ENCODE measurements at places on chromosomes 11 and 22.

GRCh38 chr11:107731941-107732688 is 20.3 kb upstream of the SLN start:
- no peak for DNase-seq

- DNase-seq: no peak
Measured at GRCh38 chr22:45640941-45641621, 30.6 kb upstream of the ATXN10 start.

DNA sequence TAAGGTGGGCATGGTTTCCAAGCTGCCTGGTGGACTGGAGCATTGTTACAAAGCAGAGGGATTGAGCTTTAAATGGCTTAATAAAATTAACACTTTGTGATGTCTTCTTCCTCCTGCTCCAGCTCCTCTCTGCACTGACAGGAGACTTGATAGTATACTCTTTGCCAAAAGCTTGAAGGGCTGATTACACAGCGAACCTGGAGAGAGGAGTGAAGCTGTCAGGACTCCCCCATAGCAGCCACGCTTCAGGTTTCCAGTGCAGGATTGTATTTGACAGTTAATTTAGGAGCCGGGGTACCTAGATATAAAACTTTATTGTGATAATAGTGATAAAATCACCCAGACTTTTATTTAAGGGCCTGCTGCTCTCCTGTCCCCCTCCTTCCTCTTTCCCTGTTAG is 50.0 kb downstream of the TRIM44 start:
- no peak for DNase-seq

DNA sequence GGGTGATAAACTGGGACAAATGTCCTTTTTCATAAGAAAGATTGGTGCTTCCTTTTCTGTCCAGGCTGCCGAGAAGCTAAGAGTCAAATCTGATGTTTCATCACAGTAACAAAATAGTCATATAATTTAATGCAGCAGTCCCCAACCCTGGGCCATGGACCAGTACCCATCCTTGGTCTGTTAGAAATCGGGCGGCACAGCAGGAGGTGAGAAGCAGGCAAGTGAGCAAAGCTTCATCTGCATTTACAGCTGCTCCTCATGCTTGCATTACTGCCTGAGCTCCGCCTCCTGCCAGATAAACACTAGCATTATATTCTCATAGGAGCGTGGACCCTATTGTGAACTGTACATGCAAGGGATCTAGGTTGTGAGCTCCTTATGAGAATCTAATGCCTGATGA is 26.2 kb downstream of the PRR14L start:
- no peak for DNase-seq
